ENCODE measurements at places on chromosomes 3 and 15.

DNA sequence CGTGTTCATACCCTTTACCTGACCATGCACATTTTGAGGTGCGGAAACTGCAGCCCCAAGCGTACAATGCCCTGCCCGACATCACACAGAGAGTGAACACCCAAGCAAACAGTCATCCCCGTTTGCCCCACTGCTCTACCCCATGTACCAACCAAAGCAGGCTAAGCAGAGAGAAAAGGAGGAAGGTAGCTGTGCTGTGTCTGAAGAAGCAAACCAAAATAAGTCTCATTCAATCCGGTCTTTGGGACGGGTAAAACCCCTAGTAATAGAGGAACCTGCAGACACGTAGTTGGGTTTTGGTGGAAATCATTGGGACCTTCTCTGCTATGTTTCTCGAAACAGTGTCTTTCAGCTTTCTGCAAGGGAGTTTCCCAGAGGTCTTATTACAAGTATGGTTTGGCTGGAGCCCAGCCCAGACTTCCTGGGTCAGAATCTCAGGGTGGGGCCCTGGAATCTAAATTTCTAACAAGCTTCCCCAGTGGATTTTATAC is 164.6 kb upstream of the HES1 start:
- no peak for DNase-seq

GRCh38 chr15:64686130-64686735 is 89.2 kb downstream of the RBPMS2 start:
- no peak for DNase-seq

- no peak for DNase-seq
Measured at GRCh38 chr15:100252359-100252758, 89.4 kb downstream of the ADAMTS17 start.

DNA sequence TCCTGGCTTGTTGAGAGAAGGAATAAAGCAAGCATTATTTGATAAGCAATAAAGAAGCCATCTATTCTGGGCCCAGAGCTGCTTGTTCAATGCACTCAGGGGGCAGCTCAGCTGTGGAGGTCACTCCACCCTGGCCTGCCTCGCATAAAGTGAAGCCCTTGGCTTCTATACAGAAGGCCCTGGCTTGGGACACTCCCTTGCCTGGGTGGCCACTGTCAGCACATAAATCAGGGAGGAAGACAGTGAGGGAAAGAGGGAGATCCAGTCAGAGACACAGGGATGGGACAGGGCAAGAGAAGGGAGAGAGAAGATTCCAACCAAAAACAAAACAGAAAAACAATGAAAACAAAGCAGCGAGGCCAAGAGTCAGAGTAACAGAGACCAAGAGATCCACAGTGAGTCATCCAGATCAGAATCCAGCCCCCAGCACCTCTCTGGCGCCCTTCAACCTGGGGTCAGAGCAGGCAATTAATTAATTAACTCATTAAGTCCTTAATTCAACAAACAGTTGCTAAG is 11.8 kb downstream of the INSYN1 start:
- DNase-seq, result no peak

DNA sequence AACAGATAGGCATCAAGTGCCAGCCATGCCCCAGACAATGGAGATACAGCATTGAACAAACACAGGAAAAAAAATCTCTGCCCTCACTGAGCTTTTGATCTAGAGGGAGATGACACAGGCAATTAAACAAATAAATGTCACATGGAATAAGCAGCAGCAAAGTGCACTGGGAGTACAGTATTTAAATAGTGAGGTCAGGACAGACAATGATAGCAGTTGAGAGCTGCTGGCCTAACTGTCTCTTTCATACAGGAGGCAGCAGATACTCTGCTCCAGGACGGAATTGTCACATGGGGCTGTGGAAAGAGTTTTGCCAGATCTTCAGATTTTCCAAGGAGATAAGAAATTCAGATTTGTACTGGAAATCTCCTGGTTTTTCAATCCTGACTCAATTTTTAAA is 241.3 kb downstream of the THRB start:
- no peak for DNase-seq

GRCh38 chr3:10977892-10978510 is 14.5 kb upstream of the SLC6A1 start:
- DNase-seq, result no peak

GRCh38 chr3:56799251-56799882 is 2.4 kb downstream of the ARHGEF3 start:
- DNase-seq, result no peak

DNA sequence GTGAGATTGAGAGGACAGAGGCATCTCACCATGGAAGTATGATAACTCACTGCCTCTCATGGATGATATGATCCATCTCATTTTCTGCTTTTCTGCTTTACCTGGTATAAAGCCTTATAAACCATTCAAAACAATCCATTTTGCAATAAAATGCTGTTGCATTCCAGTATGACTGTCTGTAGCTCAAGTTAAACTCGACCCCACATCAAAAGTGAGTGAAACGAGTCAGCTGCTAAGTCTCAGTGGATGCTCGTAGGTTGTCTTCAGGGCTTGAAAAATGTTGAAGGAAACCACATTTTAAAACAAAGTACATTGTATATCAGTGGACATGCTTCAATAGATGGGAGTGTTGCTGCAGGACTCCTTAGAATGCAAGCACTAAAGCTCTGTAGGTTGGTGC is 839.0 kb downstream of the TUSC7 start:
- no peak for DNase-seq

GRCh38 chr3:133836497-133837158 is 31.0 kb downstream of the SRPRB start:
- no peak for DNase-seq

DNA sequence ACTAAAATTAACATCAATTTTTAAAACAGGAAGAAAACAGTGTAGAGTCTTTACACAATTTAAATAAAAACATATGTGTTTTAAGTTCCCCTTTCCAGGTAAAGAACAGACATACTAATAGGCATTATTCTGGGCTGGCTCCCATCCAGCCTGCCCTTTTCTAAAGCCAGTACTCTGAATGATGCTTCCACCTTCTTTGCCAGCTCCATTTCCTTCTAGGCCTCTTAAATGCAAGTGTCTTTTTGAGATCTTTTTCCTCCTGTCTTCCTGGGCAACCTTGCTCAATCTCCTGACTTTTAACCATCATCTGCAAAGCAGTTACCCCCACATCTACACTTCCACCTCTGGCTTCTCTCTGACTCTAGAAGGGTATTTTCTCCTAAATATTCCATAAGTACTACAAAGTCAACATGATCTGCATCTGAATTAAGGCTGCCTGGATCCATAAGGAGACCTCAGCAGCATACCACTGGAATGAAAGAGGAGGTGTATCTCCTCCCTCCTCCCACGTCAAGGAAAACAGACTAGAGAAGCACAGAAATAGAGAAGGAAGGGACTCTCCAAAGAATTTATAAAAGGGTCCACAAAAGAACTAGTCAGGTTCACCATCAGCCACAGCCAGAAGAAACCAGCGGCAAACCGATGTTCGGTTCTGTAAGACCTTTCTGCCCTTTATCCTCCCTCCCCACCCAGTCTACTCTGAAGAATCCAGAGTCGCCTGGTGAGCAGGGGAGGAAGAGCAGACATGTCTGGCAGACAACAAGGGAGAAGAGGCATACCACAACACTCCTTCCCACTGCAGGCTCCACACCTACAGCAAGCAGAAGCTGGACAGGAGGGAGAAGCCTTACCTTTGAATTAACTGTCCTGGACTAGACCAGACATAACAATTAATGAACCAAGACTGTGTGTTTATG is 47.1 kb downstream of the GOLIM4 start:
- no peak for DNase-seq

DNA sequence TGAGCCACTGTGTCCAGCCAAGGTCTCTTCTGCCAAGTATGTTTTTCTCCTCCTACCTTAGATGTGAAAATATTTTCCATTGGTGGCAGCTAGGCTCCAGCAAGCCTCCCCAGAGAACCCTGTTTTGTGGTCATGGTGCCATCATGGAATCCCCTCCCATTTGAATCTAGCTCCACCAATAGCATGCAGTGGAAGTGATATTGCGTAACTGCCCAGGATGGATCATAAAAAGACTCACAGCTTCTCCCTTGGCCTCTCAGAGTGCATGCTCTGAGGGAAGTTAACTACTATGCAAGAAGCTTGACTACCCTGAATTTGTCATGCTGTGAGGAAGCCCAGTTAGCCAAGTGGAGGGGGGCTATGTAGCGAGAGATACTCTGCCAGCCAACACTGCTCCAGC is 27.5 kb downstream of the CRYGS start:
- no peak for DNase-seq

DNA sequence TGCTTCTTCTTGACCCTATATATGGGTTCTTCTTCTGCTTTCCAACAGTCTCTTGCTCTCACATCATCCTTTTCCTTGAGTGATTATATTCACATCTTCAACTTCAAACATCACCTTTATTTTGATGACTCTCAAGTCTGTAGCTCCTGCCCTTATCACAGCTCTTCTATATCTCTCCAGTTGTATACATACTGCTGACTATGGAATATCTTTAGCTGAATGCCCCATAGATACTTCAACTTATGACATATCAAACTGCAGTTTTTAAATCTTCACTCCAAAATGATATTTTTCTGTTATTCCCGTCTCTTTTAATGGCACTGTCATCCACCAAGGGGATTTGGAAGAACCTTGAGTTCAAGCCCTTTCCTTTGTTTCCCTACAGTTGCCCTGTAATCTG is 139.1 kb downstream of the ZBTB20 start:
- DNase-seq, result no peak

DNA sequence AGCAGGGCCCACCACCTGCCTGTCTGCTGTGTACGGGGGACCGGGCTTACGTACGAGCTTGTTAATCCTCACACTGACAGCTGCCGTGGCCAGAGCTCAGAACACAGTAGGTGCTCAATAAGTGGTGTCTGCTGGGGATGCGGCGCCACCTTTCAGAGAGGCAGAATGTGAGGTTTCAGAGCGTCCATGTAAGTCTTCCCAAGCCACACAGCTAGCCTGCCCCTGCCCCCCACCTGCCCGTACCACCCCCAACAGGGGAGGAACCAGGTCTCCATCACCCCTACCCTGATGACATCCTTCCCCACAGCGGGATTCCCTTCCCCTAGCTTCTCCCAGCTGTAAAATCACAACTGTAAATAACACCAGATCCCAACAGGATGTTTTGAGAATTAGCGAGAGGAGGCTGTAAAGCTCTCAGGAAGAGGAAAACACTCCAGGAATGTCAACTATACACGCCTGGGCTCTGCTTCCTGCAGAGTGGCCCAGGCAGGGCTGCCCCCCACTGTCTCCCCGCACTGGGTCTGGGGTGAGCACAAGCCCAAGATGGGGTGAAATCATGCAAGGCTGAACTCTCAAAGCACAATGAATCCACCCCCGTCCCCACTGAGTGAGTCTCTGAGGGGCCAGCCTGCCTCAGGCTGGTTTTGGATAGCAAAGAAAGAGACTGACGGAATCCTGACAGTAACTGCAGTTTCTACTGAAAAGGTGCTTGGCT is 250.1 kb upstream of the LYSMD4 start:
- DNase-seq, result no peak

- DNase-seq, result no peak
Measured at GRCh38 chr3:34237946-34238345, 439.5 kb downstream of the PDCD6IP start.

DNA sequence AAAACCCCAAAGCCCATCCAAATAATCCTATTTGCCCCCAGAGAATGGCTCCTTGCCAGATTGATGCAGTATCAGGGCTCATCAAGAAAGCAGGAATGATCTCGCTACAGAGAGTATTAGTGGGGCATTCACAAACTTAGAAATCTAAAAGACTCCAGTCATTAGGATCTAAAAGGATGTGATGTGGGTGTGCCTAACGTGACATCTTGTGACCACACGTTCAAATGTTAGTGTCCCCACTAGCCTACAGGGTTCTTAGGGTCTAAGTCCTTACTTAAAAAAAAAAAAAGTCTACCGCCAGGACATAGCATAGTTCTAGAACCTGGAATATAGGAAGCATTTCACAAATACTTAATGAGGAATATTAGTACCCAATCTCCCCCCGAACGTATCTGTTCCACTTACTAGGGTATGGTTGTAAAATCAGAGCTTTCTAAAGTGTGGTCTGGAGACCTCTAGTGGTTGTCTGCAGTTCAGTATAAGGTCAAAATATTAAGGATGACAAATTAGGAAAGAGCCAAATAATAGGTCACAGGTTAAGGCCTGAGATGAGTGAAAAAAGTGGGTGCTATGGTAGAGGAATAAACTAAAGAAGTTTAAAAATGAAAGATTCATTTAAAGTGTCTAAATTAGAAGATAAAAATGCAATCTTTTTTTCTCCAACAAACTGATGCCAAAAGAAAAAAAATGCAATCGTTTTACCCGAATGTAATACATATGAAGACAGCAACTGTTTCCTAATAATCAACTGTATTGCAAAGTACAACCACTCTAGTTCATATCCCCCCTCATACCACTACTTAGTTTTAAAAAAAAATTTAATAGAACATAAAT is 4.2 kb upstream of the CHRM5 start:
- no peak for DNase-seq

DNA sequence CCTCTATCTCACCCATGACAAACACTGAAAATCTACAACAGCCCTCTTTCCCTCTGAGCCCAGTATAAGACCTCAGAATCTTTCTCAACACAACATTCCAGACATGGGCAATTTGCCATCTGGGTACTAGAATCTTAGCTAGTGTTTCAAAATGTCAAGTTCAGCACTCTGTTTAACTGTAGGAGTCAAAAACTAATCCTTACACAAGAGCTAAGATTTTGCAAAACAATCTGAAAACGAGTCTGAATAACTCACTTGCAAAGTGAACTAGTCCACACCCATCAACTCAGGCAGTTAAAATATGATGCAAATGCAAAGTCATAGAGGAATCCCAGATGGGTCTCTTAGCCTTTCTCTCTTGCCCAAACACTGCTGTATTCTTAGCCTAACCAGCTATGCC is 67.8 kb downstream of the GPR176 start:
- DNase-seq, result no peak

GRCh38 chr3:146133441-146133840 is 27.5 kb downstream of the PLOD2 start:
- no peak for DNase-seq

- DNase-seq, result no peak
Measured at GRCh38 chr3:171404376-171404967, 55.7 kb downstream of the TNIK start.

DNA sequence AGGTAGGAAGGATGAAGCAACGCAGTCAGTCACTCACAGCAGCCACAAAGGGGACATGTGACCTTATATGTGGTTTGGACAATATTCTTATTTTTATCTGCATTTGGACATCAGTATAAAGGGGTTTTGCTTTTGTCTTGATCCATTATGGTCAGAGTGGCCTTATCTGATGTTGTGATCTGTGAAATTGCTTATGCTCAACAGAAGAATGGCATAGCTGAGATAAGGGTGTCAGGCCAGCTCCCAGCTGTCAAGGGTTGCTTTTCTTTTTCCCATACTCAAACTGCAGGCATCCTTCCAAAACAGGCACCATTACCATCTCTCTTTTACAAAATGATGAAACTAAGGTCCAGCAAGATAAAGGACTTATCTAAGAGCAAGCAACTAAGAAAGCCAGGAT is 28.1 kb downstream of the DCLK3 start:
- no peak for DNase-seq

DNA sequence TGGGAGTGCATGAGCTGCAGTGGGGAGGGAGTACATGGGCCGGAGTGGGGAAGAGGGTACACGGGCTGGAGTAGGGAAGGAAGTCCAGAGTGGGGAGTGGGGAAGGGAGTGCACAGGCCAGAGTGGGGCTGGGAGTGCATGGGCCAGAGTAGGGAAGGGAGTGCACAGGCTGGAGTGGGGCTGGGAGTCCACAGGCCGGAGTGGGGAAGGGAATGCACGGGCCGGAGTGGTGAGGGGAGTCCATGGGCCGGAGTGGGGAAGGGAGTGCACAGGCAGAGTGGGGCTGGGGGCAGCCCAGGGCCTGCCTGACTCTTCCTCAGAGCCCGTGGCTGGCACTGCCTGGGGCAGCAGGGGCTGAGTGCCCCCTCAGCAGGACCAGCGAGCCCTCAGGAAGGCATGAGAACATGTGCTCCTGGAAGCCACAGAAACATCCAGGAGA is 40.7 kb downstream of the KLF15 start:
- DNase-seq, result no peak
